ENCODE measurements at places on chromosomes 13 and 19.

DNA sequence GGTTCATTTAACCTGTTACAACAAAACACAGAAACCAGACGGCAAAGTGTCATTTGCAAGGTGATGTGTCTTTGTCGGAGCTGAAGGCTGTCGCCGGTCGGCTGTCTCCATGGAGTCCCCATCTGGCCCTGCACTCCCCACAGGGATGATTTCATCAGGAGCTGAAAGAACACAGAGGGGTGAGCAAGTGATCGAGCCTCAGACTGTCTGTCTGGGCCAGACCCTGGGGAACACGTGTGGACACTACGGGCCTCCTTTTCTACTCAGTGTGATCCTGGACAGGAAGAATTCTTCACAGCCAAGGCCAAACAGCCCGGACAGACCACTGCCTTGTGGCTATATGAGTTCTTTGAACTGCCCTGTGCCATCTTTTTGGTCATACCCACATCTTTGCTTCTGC, 85.1 kb downstream of the RNASEH2B start:
- DNase-seq = no peak

DNA sequence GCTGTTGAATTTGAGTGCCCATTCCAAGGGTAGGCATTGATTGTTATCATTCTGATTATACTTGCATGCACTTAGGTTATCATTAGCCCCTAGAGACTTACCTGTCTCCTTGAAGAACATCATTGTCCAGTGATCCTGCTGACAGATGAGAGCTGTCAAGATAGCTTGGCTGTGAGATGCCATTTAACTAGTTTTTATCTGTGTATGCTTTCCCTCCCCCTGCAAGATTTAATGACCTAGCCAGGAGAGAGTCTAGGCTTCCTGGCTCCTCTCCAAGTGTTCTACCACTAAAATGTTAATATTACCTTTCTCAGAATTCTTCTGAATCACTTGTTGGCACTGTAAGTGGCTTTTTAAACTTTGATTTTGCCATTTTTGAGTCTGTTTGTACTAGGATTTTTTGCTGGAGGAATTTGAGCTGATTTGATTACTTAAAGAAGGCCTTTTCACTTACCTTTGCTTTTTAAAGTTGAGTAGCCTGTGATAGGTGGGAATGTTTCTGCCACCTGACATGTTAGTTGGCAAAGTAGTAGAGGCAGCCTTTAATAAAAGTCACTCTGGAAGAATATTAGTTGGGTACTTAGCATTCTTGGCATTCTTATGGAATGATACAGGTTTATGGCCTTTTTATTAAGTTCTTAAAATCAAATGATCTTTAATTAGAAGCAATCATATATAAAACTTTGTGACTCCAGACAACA, 41.1 kb downstream of the ARHGAP35 start:
- no peak for DNase-seq

- no peak for DNase-seq
Measured at GRCh38 chr19:10189616-10190015, 5.1 kb downstream of the DNMT1 start.

- DNase-seq = peak; percentile 57
Measured at GRCh38 chr19:51712461-51713081, 11.2 kb downstream of the HAS1 start.

- peak; percentile 81 for DNase-seq
Measured at GRCh38 chr19:32287811-32288227, 57.6 kb upstream of the ZNF507 start.

GRCh38 chr19:2097203-2097885, 629 bp downstream of the IZUMO4 start:
- DNase-seq = no peak

GRCh38 chr19:1807695-1808394, 4.2 kb downstream of the ATP8B3 start:
- DNase-seq = no peak

- DNase-seq = no peak
Measured at GRCh38 chr13:93558637-93559036, 332.0 kb downstream of the GPC6 start.

GRCh38 chr19:40420766-40421765, 4.7 kb downstream of the SERTAD1 start:
- DNase-seq = peak; percentile 97

DNA sequence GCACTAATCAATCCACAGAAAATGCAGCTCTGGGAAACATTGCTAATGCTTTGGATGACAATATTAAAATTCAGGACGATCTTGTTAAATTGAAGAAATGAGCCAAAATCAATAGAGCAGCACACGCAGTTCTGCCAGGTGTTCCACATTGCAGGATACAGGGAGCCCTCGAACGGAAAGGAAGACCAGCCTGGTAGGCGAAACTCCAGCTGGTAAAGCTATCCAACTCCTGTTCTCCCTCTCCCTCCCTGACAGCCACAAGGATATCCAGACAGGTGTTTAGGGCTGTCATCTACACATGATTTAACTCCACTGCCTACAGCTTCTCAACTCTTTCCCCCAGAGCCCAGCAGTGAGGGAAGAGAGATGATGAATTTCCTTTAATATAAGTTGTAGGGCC, 67.7 kb downstream of the EPSTI1 start:
- no peak for DNase-seq

- DNase-seq = no peak
Measured at GRCh38 chr13:37560526-37560925, 38.0 kb downstream of the POSTN start.

GRCh38 chr13:81051873-81052272, 710.9 kb upstream of the SPRY2 start:
- no peak for DNase-seq

- DNase-seq = no peak
Measured at GRCh38 chr19:45476304-45476703, 8.5 kb downstream of the FOSB start.

DNA sequence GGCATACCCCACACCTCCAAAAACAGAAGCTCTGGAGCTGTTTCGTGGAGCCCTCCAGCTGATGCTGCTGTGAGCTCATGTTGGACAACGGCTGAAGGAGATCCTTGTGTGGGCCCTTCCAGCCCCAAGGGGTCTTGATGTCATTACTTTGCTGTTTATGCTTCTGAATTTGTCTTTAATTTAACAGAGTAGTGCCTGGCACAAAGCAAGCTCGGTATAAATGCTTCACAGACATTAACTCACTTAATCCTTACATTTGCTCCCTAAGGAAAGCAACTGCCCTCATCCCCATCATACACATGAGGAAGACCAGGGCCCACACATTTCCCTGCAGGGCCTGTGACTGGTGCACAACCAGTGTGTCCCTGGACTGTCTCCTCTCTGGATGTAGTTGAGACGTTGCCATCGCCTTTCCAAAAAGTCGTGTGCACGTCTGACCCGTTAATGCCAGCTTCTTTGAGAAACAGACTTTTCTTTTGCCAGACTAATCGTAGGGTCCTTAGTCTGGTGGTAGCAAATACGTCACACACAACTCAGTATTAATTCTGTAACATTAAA, 7.6 kb downstream of the COL4A1 start:
- no peak for DNase-seq

- DNase-seq = no peak
Measured at GRCh38 chr19:56671613-56671994, at the start of gene ZNF835. ZNF835 (minus strand) TSS chr19:56671757; CDS start chr19:56665198, 6,559 bp downstream.

- no peak for DNase-seq
Measured at GRCh38 chr13:77521194-77521593, 14.3 kb upstream of the SCEL start.

DNA sequence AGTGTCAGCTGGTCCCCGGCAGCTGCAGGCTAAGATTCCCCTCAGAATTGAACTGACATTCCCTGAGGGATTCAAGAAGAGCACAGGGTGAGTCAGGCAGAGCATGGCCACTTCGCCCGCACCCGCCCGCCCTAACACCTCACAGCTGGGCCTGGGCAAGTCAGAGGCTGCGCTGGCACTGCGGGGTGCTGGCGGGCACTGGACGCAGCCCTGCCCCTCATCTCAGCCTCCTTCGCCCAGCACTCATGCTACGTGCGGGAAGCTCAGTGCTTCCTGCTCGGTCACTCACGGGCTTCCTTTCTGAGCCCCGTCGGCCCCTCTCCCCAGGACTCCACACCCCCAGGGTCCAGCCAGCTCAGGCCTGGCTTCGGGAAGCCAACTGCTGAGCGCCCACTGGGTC, 56.9 kb downstream of the MLLT1 start:
- no peak for DNase-seq

DNA sequence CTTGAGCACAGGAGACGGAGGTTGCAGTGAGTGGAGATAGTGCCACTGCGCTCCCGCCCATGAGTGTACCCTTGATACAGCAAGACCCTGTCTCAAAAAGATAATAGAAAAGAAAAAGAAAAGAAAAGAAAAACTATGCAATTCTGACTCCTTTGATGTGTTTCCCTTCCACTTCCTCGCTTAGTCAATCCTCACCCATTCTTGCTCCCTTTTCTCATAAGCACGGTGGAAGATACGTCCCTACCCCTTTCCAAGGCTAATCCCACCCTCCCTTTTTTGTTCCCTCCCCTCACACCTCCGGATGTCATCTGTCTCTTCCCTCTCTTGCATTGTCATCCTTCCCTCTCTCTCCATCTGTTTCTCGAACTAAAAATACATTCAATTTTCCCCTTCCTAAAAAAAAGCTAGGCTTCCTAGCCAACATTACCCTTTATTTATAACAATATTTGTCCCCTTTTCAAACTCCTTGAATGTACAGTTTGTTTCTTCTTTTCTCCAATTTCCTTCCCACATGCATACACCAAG, 40.5 kb upstream of the ITM2B start:
- no peak for DNase-seq

DNA sequence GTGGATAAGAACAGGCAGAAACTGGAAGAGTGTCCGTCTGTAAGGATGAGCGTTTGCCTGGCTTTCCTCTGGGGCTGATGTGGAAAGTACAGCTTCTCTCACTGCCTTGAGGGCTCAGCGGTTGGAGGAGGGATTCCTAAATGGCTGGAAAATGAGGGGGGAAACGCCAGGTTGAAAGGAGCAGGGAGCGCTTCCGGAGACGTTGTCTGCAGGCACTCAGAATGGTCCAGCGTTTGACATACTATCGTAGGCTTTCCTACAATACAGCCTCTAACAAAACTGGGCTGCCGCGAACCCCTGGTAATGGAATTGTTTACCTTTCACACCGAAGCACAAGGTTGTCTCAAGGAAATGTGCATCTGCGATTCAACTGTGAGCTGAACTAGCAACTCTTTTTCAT, 39.9 kb downstream of the MRPL57 start:
- DNase-seq = no peak

Measured in hepatocyte (in vitro differentiated cells).